ENCODE measurements at places on chromosomes 4 and X.

GRCh38 chrX:68892651-68893050 is 63.8 kb downstream of the EFNB1 start:
- DNase-seq: no peak

- no peak for DNase-seq
These were observed 22.8 kb downstream of the USP9X start for GRCh38 chrX:41108007-41108406.

GRCh38 chrX:145861818-145862217 is 44.2 kb downstream of the SLITRK2 start:
- no peak for DNase-seq

DNA sequence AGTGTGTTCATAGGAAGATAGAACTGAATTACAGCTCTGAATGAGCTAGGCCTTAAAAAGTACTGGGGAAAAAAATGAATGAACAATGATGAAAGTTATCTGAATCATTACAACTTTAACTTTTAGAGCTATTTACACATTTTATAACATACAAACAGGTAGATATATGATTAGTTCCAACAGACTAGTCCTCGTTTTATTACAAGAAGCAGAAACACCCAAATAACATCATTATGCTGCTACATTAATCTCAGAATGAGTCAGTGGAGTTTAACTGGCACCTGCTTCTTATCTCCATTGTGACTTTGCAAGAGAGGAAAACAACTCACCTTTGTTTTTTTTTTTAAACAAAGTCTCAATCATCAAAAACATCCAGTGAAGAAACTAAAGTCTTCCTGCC is 15.2 kb downstream of the ATP8A1 start:
- DNase-seq: no peak

DNA sequence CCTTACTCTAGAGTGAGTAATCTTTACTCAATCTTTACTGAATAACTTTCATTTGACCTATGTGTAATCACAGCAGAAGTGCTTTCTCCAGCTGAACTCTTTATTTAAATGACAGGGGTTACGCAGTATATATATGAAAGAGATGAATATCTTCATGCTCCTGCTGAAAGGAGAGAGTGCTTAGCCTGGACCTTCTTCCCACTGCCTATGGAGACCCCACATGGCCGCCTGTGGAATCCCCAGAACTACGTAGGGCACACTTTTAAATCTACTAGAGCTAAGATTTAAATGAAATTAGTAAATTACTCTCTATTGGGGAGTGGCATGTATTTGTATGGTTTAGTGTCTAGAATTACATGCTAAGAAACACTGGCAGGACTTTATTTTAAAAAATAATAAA is 391.2 kb downstream of the ANKRD50 start:
- DNase-seq: no peak

- no peak for DNase-seq
These were observed 10.5 kb downstream of the TBC1D14 start for GRCh38 chr4:6920171-6920570.

GRCh38 chr4:52358883-52359321 is 300.2 kb downstream of the USP46 start:
- DNase-seq: peak; percentile 42

GRCh38 chr4:170656506-170656905 is 566.8 kb upstream of the AADAT start:
- no peak for DNase-seq

DNA sequence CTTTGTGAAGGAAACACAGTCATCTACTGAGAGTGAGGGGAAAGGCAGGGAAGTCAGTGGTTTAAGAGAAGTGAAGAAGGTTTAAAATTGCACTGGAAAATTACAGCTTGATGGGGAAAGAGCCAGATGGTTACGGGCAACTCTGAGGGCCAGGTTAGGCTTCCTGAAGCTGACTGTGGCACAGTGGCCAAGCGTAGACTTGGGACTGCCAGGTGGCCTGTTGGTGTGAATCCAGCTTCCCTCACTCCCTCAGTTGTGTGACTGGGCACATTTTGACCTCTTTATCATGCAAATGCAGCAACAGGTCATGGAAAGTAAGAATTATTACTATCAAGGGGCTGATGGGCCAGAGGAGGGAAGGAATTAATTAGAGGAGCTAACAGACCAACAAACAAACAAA is 390.1 kb downstream of the UNC5C start:
- no peak for DNase-seq

DNA sequence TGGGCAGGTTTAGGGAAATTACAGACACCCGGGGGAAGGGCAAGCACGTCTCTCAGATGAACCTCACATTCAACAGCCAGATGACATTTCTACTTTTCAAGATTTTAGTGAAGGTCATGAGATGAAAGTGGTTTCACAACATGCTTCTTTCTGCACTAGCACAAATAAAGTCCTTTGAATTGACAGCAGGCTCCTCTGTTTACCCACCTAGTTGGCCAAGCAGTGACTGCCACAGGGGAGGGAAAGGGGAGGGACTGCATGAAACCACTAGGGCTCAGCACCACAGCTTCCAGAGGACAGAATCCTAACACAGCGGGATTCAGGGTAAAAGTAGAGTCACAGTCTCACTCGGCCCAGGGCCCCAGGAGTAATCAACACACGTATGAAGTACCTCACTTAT is 6.2 kb downstream of the RAB40A start:
- no peak for DNase-seq

DNA sequence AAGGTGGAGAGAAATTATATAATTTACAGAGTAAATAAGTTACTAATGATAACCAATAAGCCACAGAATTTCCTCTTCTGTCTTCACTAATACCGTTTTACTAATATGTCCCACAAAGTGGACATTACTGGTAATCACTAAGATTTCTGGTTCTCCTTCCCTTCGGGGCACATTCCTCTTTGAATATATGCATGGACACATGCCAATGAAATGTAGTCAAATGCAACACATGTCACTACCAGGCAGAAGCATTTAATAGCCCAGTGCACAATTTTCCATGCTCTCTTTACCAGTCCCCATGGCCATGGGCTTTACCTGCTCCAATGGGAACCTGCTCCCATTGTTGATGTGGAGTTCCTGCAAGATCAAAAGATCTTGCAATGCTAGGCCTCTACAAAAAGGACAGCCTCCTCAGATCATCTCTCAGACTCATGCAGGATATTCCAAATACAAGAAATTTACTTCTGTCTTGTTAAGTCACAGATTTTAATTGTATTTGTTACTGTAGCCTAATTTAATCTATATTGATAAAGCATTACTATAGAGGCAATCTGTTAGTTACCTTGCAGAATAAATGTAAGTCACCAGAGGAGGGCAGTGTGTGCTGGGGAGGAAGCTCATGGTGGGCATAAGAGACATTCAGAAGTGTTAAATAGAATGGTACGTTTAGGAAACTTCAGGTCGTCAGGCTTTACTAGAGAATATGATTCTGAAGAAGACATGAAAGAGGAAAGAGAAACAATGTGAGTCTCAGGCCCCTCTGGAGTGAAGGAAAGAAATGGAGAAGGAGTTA is 37.1 kb upstream of the INPP4B start:
- peak; percentile 7 for DNase-seq

DNA sequence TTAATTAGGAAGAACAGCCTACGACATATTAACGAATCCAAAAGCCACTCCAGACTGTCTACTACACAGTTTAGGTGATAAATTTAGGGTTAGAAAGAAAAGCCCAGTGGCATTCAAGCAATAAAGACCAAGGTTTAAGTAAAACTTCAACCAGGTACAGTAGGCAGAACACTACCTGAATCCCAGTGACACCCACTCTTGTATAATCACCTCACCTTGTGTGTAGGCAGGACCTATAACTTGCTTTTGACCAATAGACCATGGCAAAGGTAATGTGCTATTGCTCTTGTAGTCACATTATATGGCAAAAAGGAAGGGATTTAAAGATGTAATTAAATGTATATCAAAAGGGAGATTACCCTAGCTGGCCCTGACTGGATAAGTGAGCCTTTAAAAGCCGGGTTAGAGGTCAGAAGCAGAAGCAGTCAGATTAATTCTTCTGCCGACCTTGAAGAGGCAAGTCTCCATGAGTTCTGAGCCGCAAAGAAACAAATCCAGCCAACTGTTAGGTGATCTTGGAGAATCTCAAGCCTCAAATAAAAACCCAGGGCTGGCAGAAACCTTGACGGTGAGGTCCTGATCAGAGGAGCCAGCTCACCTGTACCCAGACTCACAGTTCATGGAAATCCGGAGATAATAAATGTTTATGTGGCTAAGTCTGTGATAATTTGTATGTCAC is 8.8 kb downstream of the FSTL5 start:
- DNase-seq: no peak

GRCh38 chrX:111322231-111322855 is 52.1 kb upstream of the CAPN6 start:
- DNase-seq: no peak

- peak; percentile 0 for DNase-seq
These were observed 3.4 kb downstream of the GABRA2 start for GRCh38 chr4:46386570-46386969.

DNA sequence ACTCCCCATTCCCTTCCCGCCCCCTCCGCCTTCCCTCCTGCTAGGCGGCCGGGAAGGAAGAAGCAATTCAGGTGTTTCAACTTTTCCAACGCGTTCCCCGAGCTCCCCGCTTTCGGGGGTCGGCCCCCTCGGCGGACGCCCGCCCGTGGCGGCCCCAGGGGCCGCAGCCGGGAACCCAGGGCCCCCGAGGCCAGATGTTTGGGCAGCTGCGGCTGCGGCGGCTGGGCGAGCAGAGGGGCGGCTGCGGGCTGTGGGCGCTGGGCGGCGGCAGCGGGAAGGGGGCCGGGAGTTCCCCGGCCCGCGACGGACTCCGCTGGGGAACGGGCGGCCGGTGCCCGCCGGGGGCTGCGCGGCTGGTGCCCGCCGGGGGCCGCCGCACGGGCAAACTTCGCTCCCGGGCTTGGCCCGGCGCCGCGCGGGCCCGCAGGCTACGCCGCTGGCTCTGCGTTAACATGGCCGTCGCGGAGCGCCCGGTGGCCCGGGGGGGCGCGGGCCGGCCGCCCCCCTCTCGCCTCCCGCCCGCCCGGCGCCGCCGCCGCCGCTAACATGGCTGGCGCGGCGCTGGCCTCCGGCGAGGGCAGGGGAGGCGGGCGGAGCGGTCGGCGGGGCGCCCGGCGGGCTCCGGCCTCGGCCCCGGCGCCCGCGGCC is 510 bp downstream of the HMGB3 start:
- no peak for DNase-seq

All from NCI-H1092 treated with DMSO at 0.1 percent for 48 hours (cell line).